ENCODE measurements at places on chromosomes 6 and 20.

DNA sequence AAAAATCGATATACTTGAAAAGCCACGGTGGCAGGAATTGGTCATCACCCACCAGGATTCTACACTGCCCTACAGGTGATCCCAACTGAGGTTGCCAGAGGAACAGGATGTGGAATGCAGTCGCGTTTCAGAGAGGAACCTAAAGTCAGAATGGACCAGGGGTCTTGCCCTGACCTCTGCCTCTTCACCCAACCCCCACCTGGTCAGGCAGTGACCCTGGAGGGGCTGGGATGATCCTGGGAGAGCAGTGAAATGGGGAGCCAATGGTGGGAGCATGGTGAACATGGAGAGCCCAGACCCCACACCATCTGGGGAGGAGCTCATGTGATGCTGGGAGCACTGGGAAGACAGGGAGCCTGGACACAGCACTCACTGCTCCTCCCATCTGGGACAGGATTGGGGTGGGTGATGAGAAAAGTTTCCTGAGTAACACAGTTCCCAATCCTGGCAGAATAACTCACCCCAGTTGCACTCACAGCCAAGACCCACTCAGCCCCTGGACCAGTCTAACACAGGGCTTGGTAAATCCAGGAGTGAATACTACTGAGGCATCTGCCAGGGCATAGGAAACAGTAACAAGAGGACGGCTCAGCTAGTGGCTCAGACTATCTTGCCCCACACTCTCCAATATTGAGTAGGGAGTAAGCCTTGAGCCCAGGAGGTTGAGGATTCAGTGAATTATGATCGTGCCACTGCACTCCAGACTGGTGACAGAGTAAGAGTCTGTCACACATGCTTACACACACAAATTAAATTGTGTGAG is 1.7 kb upstream of the ULBP2 start:
- DNase-seq = no peak

DNA sequence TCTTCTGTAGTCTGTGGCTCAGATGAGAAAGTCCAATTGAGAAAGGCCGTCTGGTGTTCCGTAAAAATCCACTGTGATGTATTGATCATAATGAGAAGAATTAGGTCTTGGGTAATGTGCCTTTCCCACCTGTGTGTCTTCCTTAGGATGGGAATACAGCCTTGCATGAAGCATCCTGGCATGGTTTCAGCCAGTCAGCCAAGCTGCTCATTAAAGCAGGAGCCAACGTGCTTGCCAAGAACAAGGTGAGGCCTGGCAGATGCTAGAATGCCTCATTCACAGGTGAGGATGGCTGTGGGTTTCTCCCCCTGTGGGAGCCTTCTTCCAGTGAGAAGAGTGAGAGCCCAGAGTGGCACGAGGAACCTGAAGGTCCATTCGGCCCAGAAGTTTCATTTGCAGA is 32.7 kb downstream of the LYRM2 start:
- no peak for DNase-seq

GRCh38 chr20:14609328-14610221 is 272.2 kb upstream of the FLRT3 start:
- no peak for DNase-seq

GRCh38 chr20:48825566-48825920 is 2.3 kb downstream of the PREX1 start:
- no peak for DNase-seq

- peak; percentile 17 for DNase-seq
These were observed 41.3 kb downstream of the TXLNB start for GRCh38 chr6:139250296-139251044.

- no peak for DNase-seq
These were observed 37.1 kb downstream of the MAP1LC3A start for GRCh38 chr20:34595377-34596184.

DNA sequence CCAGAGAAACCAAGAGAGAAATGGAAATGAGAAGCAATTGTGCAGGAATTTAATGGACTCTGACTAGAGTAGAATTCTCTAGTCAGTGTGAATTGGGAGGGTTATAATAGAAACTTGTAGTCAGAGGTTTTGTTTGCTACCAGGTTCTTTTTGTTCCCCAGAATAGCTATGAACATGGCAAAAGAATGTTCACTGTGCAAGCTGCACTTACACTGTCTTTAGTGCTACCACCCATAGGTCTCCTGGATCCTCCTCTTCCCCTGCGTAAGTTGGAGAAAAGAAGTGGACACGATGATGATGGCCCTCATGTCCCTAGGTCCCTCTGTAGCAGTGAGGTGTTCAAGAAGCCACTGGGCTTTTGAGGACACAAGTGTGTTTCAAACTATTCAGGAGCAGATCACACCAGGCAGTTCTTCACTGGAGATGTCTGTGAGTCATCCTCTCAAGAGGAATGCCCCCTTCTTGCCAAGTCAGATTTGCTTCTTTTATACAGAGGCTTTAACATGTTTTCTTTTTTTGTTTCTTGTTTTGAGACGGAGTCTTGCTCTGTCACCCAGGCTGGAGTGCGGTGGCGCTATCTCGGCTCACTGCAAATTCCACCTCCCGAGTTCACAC is 47.6 kb upstream of the SMIM8 start:
- DNase-seq = no peak

DNA sequence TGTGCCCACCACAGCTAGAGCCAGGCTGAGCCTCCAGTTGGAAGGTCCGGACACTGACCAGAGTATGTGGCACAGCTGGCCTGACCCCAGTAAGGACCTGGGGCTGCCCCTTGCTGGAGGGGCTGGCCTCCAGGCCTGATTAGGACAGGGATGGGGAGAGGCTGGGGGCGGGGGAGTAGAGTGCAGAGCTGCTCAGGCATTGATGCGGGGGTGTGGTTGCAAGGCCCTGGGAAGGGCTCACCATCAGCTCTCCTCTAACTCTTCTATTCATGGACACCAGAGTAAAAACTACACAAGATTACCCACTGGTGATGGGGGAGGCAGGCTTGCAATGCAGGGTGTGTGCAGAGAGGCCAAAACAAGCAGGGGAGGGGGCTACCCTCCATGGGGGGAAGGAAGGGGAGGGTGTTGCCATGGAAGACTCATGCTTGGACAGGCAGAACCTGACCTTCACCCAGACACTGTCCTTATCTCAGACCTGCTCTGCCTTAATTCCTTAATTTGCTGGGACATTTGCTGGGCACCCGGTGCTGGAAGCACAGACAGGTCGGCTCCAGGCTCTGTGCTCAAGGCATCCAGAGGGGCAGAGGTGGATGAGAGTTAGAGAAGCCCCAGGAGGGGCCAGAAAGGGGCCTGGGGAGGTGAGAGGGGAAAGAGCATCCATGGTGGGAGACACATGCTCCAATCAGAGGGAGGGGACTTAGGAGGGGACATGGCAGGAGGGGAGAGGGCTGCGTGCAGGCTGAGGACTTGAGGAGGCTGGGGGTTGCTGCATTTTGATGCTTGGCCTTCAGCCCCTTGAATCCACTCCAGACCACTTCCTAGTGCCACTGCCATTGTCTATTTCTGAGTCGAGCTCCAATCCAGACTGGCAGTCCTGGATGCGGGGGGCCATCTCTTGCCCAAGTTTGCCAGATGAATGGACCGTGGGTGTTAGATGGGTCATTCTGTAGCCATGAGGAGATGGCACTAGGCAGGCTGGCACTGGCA is 7.6 kb upstream of the EMILIN3 start:
- DNase-seq = no peak

GRCh38 chr6:89952686-89953085 is 58.4 kb downstream of the GJA10 start:
- DNase-seq = peak; percentile 64

DNA sequence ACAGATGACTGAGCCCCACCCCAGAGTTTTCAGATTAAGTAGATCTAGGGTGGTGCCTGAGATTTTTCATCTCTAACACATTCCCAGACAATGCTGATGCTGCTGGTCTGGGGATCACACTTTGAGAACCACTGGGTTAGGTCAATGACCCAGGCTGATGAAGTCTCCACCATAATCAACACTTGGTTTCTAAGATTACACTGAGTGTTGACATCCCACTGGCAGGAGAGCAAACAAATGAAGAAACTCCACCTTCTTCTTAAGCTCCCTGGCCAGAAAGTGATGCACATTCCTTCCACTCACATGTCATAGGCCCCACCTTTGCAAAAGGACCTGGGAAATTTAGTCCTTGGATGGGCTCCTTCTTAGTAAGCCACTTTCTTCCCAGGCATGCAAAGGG is 53.1 kb downstream of the MAFB start:
- DNase-seq = no peak

Measured in T-helper 22 cell (primary cell).